ENCODE measurements at places on chromosomes 5 and 9.

GRCh38 chr5:159465604-159466003 lies 135.3 kb upstream of the IL12B start:
- no peak for DNase-seq

DNA sequence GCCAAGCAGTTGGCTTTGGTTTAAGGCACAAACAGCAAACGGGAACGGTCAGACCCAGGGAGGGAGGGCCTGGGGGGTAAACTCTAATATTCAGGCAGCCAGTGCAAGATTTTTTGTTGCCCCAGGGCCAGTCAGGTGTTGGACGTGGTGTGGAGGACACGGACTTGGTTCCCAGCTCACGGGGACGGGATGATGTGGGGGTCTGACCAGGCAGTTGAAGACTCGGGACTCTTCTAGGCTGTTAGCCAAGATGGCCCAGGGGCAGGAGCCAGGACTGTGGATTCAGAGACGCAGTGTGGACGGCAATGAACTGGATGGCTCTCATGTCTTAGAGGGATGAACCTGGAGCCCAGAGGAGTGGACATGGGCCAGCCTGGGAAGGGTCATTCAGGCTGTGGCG lies 169.2 kb downstream of the C9orf50 start:
- DNase-seq = no peak

DNA sequence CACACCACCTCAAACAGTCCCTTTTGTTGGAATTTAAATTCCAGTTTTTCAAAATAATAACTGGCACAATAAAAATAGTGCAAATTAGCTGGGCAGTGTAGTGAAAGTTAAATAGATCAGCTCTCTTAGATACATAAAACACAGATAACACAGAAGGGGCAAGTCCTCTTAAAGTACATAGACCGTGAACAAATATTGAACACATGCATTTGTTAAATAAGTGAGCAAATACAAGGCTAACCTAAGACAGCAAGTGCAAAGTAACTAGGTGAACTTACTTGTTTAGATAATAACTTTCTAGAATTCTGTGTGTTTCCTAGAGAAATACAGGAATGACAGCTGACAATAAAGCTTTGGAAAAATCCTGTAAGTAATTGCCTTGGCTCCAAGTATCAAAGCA lies 280.1 kb downstream of the DOCK8 start:
- no peak for DNase-seq

DNA sequence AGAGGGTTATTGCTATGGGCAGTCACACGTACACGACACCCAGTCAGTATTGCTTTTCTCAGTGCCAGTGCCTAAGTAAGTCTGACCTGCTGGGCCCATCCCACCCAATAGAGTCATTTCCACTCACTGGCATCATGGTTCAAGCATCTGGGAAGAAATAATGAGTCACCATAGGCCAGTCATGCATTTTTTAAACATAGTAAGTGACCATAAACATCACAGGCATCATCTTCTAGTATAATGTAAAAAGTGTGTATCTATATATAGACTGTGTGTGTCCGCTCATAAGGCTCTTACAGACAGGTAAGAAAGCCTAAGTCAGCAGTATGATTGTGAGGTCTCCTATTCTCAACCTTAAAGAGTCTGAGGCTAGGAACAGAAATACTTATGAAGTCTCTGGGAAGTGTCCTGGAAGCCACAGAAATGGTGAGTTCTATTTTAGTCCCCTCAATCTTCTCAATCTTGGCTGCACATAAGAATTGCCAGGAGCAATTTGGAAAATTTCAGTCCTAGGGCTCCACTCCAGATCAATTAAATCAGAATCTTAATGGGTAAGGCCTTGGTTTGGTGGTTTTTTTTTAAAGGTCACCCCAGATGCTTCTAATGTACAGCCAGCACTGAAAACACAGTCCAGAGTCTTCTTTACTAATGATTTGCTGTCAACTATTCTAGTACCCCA lies 65.2 kb downstream of the ZNF366 start:
- peak; percentile 85 for DNase-seq

GRCh38 chr5:59891962-59892643 lies 1.4 kb downstream of the PDE4D start:
- DNase-seq = no peak

DNA sequence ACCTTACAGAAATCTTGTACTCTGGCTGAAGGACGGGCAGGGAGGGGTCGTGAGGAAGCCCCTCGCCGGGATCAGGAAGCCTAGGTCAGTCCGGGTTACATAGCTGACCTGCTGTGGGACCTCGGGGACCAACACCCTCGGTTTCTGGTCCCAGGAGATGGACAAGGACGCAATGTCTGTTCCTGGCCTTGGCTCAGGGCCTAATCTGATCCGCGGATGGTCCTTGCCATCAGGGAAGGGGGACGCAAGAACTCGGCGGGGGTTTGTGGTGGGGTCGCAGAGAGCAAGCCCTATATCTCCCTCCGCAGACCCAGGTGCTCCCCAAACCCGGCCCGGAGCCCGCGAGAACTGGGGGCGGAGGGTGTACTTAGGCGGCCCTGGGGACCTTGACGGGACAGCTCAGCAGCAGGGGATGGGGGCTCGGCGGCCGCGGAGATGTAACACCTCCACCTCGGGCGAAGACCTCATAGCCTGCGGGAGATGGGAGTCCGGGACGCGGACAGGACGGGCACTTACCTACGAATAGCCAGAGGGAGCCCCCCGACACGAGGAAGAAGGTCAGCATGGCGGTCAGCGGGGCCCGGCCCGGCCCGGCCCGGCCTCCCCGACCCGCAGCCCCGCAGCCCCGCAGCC lies 353 bp downstream of the ACSL6 start:
- no peak for DNase-seq

- DNase-seq = no peak
These were observed 32.4 kb downstream of the GOLGA2 start for GRCh38 chr9:128243215-128244018.

Measured in epithelial cell of prostate (primary cell).